Globus pallidus (tissue), 1 donor: ENCODE measurements at places on chromosomes 1 and 21.

- peak; percentile 16 for DNase-seq
These were observed 35.7 kb upstream of the MTR start for GRCh38 chr1:236759252-236759859.

DNA sequence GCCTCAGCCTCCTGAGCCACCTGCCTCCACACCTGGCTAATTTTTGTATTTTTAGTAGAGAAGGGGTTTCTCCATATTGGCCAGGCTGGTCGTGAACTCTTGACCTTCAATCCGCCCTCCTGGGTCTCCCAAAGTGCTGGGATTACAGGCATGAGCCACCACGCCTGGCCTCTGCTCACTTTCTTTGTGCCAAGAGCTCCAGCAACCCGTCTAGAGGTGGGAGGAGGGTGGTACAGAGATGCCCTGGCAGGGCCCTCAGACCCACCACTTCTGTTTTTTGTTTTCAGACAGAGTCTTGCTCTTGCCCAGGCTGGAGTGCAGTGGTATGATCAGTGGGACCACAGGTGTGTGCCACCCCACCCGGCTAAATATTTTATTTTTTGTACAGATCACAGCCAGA lies 6.9 kb upstream of the SYNC start:
- DNase-seq = no peak

- DNase-seq = no peak
These were observed 1786.6 kb downstream of the PLA2G4A start for GRCh38 chr1:188615321-188615720.

- no peak for DNase-seq
These were observed 1452.3 kb downstream of the NCAM2 start for GRCh38 chr21:22450507-22450906.

DNA sequence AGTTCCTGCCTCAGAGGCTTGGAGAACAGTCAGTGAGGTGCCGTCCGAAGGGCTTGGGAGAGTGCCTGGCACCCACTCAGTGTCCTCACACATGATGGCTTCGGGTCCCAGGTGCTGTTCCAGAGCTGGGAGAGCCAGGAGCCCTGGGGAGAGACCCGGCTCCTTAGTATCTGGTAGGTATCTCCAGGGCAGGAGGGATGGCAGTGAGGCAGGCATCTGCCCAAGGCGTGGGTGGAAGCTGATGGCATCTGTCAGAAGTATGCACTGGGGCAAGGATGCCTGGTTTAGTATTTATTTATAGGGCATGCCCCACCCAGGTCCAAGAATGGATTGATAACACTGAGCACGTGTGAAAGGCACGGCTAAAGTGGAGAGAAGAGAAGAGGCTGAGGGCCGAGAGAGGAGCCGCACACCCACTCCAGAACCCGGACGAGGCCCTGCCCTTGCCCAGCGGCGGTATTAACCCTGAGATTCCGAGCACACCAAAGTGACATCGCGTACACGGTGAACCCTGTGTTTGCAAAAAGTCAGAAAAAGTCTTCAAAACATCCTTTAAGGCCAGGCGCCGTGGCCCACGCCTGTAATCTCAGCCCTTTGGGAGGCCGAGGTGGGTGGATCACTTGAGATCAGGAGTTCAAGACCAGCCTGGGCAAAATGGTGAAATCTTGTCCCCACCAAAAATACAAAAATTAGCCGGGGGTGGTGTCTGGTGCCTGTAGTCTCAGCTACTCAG lies 2.4 kb downstream of the TP73 start:
- no peak for DNase-seq

GRCh38 chr1:37999430-38000232 lies 5.7 kb downstream of the FHL3 start:
- DNase-seq = no peak

GRCh38 chr1:116177861-116178260 lies 66.7 kb downstream of the MAB21L3 start:
- DNase-seq = no peak

GRCh38 chr1:185039726-185040407 lies 5.5 kb upstream of the RNF2 start:
- no peak for DNase-seq

- DNase-seq = no peak
These were observed 25.0 kb upstream of the PHTF1 start for GRCh38 chr1:113784104-113784779.

GRCh38 chr1:82598812-82599211 lies 798.1 kb downstream of the ADGRL2 start:
- no peak for DNase-seq

DNA sequence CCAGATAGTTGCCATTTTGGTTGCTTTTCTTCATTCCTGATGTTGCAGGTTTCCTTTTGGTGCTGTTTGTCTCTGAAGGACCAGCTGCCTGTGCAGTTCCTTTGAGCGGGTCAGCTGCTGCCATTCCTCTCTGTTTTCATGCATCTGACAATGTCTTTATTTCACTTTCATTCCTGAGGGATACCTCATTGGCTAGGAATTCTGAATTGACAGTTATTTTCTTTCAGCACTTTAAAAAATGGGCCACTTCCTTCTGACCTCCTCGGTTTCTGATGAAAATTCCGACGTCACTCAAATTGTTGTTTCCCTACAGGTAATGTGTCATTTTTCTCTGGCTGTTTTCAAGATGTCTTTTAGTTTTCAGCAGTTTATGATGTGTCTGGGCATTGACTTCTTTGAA lies 24.8 kb downstream of the CCSAP start:
- no peak for DNase-seq

GRCh38 chr1:181438013-181438412 lies 45.3 kb upstream of the CACNA1E start:
- DNase-seq = no peak

DNA sequence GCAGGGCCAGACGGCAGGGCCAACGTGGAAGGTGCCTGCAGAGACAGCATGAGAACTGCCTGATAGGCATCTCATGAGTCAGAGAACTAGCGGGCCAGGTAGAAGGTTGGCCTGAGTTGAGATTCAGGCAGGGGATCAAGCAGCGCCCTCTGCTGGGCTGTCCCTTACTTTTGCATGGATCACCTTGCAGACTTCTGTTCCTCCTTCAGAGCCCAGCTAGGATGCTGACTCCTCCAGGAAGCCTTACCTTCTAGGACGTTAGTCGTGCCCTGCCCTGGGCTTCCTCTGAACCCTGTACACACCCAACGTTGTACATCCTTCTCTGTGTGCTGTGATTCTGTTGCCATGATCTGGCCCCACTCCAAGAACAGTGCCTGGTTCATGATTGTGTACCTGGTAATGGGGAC lies 231.3 kb upstream of the VAMP3 start:
- no peak for DNase-seq

DNA sequence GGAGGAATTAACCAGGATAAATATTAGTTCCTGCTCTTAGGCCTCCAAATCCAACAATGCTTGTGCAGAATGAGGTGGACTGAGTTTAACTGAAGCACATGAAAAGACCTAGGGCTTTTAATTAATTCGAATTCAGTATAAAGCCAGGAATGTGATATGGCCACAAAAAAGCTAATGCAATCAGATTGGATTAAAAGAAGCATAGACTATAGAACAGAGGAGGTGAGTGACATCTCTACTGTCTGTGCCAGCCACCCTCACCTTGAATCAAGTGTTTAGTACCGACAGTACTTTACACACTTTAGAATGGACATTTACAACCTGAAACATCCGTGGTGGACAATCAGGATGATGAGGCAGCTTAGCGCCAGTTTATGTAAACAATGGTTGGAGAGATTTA lies 62.1 kb downstream of the CNIH3 start:
- no peak for DNase-seq

GRCh38 chr21:46322351-46323226 lies 1.1 kb downstream of the C21orf58 start:
- no peak for DNase-seq

- no peak for DNase-seq
These were observed 84.7 kb downstream of the WLS start for GRCh38 chr1:68147534-68148171.

GRCh38 chr21:35677298-35677841 lies 383.0 kb downstream of the SETD4 start:
- DNase-seq = no peak

DNA sequence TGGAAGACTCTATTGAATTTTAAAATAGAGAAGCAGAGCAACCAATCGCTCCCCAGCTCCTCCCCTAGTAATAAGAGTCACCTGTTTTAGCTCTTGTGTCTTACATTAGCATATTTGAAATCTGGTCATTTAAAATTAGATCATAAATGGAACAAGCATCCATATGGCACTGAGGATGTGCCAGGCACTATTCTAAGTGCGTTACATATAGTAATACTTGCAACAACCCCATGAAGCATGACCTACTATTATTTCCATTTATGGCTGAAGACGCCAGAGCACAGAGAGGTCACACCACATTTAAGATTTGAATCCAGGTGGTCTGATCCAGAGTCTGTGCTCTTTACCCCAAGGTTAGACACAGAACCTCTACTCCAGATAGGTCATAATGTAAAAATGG lies 82.0 kb upstream of the HIVEP3 start:
- DNase-seq = no peak

DNA sequence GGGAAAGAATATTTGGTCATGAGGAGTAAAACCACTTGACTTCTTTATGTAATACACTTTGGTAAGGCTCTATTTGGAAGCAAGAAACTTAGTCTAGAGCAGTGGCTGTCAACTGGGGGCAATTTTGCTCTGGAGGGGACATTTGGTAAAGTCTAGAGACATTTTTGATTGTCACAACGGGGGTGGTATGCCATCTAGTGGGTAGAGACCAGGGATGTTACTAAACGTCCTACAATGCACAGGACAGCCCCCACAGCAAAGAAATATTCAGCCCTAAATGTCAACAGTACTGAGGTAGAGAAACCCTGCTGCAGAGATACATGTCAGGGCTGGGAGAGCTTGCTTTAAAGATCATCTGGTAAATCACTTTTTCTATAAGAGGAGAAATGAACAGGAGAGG lies 13.5 kb downstream of the FUCA1 start:
- no peak for DNase-seq

GRCh38 chr1:81349194-81349965 lies 451.4 kb upstream of the ADGRL2 start:
- DNase-seq = no peak

DNA sequence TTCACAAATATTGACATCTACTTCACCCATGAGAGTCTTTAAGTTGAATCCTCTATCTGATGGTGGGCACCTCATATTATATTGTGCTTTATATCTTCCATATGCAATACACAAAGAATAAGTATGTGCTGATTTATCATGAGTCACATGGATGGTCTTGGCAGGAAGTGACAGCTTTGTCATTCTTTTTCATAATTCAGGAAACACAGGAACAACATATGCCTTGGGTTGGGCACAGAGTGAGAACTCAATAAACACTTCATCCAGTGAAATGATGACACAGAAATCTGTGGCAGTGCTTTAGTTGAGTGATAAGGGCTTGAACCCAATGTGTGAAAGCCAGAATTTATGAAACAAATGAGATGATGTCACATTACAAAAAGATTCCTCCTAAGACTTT lies 41.2 kb downstream of the GADD45A start:
- DNase-seq = no peak

DNA sequence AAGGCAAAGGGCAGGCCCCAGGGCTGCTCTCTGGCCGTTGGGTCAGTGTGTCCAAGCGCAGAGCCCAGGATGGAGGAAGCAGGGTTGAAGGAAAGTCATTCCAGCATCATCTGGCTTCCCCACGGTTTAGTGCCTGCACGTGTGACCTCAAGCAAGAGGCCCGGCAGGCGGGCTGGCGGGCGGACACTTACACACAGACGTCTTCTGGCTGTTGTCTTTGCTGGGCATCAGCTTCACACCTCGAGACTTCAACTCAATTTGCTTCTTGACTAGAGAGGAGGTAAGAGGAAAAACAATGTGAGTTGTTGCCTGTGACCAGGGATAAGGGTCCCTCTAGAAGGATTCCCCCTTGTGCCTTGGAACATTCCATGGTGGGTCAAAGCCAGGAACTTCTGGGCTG lies 38.4 kb upstream of the HMGB4 start:
- no peak for DNase-seq

DNA sequence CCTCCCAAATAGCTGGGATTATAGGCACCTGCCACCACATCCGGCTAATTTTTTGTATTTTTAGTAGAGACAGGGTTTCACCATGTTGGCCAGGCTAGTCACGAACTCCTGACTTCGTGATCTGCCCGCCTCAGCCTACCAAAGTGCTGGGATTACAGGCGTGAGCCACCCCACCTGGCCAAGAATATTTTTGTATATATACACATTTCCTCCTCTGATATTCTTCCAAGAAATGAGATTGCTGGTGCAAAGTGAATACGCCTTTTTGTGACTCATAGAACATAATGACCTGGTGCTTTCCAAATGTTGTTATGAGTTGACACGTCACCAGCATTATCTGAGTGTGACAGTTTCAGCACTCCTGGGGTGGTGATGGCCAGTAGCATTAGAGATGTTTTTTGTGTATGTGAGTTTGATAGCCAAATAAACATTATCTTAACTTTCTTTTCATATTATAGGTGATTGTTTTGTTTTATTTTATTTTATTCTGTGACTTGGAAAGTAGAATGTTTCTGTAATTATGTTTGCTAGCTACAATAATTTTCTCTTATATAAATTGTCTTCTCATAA lies 54.9 kb downstream of the KCNK1 start:
- no peak for DNase-seq

DNA sequence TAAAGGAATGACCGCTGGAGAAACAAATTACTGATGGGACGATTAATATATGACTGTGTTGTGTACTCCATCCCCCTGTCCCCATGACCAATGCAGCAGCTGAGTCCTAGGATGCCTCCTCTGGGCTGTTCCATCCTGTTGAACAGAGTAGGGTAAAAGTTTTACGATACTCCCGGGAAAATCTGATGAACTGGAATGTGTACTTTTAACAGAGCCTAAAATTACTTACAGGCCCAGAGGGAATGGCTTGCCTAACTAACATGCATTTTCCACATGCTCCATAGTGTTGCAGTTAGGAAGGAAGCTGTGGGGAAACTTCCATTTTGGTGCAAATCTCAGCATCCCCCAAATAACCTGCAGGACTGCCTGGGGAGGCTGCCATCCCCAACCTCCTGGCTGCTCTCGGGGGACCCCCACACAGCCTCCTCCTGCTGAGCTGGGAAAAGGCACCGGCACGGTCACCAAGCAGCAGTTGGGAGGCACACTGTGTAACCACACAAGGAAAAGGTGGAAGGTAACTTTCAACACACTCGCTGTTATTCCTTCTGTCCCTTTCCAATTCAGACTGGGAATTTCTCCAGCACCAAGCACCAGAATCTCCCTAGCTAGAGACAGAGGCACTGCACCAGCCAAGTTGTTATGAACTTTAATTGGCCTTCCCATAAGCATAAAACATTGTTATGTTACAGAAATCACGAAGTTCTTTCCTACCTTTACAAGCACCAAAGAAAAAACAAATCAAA lies 97.2 kb downstream of the BCAR3 start:
- DNase-seq = no peak

DNA sequence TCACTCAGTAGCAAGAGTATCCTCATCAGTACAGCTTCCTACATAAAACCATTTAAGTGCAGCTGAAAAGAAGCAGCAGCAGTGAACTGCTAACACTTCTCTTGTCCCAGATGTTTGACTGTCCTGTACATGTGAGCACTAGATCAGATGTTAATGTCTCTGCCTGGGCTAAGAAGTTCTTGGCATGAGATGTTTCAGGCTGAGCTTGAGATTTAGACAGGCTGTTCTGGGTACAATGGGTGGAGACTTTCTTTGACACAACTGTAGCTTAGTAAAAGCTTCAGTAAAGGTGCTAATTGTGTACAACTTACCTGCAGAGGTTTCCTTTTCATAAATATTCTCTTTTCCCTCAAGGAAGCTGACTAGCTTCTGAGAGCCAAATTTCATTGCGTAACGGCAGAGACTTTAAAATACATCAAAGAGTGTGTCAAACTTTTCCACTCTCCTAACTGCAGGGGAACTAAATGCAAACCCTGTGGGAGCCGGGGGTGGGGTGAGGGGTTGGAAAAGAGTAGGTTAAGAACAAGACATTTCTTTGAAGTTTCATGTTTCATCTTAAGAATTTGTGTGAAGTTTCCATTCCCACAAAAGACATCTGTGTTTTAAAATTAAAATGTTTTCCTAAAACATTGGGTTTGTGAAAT lies 82.1 kb upstream of the CCDC190 start:
- no peak for DNase-seq
